Ureter (tissue), 1 donor: ENCODE measurements at places on chromosomes 7 and 10. TPM values are rescaled to one million over a fixed set of nuclear protein-coding genes. Genes with fewer than 3 reads are reported as not detected.

TMEM139 gene
- 34.0 TPM for total RNA-seq

GRCh38 chr10:68647672-68648341 is 73.2 kb upstream of the CCAR1 start:
- DNase-seq: no peak

AKR1B15 gene
- total RNA-seq: 1.6 TPM

DNA sequence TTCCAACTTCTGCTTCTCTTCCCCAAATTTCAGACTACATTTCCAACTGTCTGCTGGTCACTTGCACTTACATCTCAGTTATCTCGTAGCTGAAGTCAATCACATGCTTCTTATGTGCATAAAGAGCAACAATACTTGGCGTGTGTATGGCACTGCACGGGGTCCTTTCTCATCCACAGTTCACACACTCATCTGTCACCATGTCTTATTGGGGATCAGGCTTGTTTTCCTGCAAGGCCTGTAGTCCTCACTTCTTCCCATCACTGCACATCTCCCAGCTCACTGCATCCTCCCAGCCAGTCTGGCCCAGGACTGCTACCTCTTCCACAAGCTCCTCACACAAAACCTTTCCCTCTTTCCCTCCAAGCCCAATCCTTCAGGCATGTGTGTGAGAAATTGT is 35.3 kb downstream of the NUDCD3 start:
- DNase-seq: no peak

PON3 gene
- total RNA-seq: 5.5 TPM

- DNase-seq: no peak
Observed at GRCh38 chr7:133904776-133905175, 222.4 kb upstream of the LRGUK start.
